ENCODE measurements at places on chromosomes 4 and X. TPM values are rescaled to one million over a fixed set of nuclear protein-coding genes. Genes with fewer than 3 reads are reported as not detected.

CYTL1 gene
- 15.2 TPM for total RNA-seq

PF4V1 gene
- total RNA-seq, result 0.88 TPM

IL21 gene
- not detected for total RNA-seq

DSPP gene
- not detected for total RNA-seq

PRKG2 gene
- 0.24 TPM for total RNA-seq

DCAF4L1 gene
- total RNA-seq, result 0.48 TPM

DCLK2 gene
- total RNA-seq, result 17.9 TPM
